ENCODE measurements at places on chromosomes 7 and 10.
A peak's percentile ranks its signal among the peaks of the same experiment; 100 is the strongest.

GRCh38 chr7:80493121-80493849 lies 18.6 kb downstream of the GNAT3 start:
- DNase-seq, result no peak

DNA sequence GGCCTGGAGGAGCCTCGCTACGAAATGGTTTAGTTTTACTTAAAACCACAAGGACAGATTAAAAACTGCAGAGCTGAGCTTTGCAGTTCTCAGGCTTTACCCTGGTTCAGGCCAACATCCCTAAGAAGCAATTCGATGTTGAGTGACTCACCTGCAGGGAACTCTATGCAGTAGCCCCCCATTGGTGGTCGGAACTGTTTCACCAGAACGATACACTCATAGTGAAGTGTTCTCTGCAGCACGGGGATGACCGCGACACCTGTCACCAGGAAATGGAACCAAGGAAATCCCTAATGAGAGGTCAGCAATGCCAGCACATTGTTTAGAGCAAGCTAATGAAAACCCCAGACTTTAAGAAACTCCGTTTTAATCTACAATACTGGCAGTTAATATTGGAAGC lies 18.0 kb downstream of the NUDT5 start:
- DNase-seq, result no peak

DNA sequence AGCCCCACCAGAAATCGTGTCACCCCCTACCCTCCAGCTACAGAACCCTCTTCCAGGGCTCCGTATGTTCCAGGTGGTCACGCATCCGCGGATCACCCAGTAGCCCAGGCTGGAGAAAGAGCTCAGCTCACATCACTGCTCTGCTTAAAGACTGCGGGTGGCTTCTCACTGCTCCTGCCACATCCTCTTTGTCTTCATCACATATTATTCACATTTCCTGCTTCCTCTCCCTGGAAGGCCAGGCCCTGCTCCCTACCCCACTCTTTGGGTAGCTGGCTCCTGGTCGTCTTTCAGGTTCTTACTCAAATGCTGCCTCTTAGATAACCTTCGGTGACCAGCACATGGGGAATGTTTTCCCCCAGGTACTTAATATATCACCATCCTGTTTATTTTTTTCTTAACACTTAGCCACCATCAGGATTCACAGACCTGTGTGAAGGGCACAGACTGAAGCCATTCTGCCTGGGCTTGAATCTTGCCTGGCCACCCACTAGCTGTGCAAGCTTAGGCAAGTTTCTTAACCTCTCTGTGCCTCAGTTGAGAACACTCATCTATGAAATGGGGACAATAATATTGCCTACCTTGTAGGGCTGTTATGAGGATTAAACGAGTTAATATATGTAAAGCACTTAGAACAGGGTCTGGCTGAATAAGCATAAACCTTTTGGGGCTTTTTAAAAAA lies 307.8 kb downstream of the PRPF18 start:
- DNase-seq, result no peak

DNA sequence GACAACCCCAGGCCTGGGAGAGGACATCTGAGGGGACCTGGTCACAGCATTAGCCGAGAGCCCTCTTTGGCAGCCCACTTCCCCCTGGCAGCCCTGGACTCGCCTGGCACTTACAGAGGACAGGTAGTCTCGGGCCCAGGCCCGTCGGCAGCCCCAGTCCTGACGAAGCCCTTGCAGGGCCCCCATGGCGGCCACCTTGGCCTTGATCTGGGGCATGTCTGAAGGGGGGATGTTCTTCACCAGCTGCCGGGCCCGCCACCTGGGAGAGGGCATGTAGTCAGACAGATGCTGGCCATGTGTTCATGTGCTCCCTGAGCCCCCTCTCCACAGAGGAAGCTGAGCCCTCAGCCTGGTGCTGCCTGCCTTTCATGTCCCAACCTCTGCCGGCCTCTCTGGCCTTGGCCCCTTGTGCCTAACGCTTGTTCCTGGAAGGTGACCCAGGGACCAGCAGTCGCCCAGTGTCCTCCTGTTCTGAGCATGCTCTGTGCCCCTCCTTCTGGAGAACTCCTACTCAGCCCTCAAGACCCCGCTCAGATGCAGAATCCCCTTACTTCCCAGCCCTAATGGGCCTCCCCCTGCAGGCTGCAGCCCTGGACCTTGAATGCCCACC lies 13.9 kb downstream of the MYO1G start:
- no peak for DNase-seq

- DNase-seq, result no peak
Observed at GRCh38 chr7:28773423-28774145, 184.5 kb downstream of the TRIL start.

DNA sequence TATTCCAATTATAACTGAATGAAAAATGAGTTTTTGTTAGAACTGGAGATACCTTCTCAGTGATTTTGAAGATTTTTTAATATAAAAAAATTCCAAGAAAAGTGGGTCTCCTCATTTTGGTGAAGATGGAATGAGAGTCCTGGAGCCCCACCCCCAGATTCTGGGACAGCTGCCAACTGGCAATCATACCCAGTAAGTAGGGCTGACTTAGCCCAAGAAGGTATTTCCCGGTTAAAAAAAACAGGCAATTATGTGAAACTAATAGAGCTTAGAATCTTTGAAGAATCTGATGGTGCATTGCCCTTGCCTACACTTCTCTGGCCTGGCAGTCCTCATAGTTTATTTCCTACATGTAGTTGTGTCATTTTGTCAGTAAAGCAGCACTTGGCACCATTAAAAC lies 52.8 kb upstream of the VWDE start:
- DNase-seq, result no peak

- no peak for DNase-seq
Observed at GRCh38 chr10:67925449-67926005, 41.1 kb downstream of the SIRT1 start.

DNA sequence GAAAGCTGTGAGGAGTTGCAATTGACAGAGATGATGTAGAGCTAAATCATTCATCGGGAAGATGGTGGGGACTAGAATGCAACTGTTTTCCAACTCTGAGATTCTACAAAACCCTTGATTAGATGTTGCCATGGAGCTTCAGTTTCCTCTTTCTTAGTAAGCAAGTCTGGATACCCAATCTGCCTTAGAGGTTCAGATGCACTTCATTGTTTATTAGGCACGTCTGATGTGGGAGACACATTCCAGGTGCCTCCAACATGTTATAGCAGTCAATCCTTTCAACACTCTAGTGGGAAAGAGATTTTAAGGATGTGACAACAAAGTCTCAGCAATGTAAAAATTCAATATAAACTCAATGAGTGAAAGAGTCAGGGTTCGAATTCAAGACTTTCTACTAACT lies 291.3 kb upstream of the PHYHIPL start:
- no peak for DNase-seq

GRCh38 chr10:119391440-119392251 lies 150.9 kb downstream of the RGS10 start:
- DNase-seq, result no peak

DNA sequence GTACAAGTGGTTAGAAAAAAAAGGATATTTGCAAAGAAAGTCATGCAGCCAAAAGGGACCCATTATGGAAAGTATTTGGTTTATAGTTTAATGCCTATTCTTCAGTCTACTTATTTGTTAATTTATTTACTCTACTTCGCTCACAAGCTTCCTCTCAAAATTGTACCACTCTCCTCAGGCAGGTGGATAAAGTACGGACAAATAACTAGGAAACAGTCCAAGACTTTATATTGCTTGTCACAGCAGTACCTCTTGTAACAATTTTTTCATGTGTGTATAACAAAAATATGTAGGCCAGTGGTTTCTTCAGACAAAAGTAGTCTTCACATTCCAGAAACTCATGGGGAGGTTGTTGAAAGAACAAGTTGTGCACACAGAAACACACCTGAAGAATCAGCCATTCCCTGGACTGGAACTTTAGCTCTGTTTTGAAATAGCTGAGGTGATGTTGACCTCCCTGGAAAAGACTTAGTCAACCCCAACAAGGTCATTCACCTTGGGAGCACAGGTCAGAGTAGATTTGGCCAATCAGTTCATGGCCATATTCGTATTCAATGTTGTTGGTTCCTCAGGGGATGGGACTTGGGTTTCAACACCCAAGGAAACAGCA lies 73.4 kb downstream of the TES start:
- no peak for DNase-seq

- DNase-seq, result no peak
Observed at GRCh38 chr10:102775201-102775934, 31.6 kb downstream of the WBP1L start.

DNA sequence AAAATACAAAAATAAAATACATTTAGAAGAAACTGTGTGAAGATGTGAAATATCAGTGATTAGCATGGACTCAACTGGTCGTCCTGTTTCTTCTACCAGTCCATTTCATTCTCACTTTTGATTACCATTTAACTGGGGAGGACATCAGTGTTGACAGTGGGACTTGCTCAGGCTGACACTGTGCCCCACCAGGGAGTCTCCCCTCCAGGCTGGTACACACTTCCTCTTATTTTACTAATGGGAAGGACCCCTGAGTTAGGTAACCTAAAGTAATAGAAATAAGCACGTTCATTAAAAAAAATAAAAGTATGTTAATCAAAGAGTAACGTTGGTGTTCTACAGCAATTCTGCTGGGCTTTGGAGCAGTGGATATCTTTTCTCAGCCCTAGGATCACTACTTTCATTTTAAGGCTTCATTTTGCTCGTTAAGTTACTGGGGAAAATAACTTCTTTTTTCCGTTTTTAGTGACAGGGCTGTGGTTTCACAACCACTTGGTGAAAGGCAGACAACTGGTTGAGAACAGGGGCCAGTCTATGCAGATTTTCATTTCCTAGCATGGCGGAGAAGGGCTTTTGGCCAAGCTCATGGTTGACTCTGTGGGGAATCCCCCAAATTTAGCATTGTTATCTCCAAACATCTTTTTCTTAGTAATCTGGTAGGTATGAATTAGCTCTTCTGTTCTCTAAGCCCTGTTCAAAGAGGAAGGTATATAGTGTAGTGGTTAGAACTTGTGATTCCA lies 2.1 kb downstream of the SNX10 start:
- DNase-seq, result no peak

DNA sequence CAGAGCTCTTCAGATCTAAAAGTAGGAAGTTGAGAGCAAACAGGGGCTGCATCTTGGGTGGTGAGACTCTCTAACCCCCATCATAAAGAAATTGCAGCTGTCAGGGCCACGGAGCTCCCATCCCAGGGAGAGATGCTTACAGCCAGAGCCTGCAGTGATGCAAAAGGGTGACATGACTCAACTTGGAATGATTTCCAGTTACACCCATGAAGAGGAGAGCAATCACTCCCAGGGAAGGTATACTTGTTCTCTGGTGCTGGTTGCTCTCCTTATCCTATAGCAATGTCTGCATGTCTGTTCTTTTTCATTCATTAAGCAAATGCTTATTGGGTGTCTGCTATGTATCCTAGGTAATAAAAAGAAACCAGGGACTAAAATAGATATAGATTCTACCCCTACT lies 228.0 kb downstream of the RAB11FIP2 start:
- DNase-seq, result no peak

DNA sequence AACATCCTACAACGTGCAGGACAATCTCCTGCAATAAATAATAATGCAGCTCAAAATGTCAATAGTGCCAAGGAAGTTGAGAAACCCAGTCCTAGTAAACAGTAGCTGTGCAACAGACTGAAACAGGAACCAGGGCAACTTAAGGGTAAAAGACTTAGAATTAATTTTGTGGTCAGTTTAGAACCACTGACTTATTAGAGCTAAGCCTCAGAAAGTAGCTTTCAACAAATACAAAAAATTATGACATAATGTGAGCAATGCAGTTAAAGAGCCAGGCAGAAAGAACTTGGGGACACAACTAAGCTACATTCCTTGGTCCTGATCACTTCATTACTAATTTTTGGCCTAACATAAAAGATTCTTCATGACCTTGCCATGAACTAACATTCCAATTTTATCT lies 195.4 kb downstream of the MACC1 start:
- no peak for DNase-seq

- no peak for DNase-seq
Observed at GRCh38 chr10:86988520-86988919, 20.2 kb downstream of the ADIRF start.

DNA sequence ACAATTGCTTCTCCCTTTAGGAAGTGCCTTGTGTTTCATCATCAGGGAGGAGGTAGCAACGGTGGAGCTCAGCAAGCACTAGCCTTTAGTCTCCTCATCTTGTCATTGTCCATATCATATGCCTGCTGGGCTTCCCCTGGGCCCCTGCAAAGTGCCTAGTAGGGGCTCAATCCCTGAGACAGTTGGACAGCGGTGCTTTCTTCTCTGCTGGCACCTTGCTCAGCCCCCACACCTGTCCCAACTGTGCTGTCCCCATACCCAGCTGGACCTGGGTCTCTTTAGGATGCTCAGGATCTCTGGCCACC lies 5.5 kb downstream of the SMARCD3 start:
- no peak for DNase-seq

DNA sequence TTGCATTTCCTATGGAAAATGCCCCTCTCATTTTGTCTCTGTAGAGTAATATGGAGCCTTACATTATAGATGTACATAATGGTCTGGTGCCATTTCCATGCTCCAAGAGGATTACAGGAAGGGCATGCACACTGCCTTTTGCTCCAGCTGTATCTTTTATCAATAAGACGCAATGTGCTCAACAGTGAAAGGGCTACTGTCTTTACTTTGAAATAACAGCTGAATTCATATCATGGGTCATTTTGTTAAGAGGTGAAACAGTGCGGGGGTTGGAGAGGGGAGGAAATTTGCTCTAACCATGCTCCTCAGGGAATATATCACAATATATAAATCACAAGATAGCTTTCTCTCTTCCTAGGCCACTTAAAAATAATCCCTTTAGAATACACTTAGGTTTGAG lies 77.7 kb downstream of the ICA1 start:
- no peak for DNase-seq

DNA sequence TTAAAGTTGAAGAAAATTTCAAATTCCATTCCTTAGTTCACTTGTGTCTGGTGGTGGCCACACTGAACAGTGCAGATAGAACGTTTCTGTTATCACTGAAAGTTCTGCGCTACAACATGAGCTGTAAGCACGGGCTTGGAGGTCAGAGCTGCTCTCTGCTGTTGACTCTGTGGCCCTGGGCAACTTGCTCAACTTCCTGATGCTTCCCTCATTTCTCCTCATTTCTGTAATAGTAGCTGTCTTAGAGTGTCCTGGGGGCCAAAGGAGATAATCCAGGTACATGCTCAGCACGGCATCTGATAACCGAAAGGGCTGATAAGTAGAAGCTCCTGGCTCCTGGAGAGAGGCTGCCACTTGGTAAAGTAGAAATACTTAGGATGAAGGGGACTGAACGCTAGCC lies 92.3 kb upstream of the DUSP5 start:
- no peak for DNase-seq

GRCh38 chr7:140539461-140539860 lies 60.2 kb upstream of the MKRN1 start:
- no peak for DNase-seq

DNA sequence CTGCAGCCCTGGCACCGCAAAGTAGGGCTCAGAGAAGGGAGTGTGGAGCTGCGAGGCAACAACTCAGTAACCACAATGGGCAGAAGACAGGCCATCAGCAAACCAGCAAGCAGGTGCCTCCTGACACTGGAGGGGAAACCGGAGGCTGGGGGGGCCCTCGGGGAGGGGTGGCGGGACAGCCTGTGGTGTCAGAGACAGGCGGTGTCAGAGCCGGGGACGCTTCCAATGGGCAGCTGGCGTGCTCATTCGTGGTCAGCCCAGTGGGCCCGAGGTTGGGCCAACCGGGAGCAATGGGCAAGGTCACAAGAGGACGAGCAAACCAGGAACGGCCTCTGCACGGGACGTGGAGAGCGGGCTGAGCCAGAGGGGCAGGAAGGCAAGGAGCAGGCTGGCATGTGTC lies 158.1 kb downstream of the MAD1L1 start:
- DNase-seq, result no peak

- no peak for DNase-seq
Observed at GRCh38 chr10:34590793-34591192, 224.3 kb downstream of the PARD3 start.

- peak; percentile 15 for DNase-seq
Observed at GRCh38 chr7:87219545-87220025, at the start of gene TMEM243. TMEM243 (minus strand) TSS chr7:87219732; CDS start chr7:87219503, 229 bp downstream.
